ENCODE measurements at places on chromosomes 12 and 14.

DNA sequence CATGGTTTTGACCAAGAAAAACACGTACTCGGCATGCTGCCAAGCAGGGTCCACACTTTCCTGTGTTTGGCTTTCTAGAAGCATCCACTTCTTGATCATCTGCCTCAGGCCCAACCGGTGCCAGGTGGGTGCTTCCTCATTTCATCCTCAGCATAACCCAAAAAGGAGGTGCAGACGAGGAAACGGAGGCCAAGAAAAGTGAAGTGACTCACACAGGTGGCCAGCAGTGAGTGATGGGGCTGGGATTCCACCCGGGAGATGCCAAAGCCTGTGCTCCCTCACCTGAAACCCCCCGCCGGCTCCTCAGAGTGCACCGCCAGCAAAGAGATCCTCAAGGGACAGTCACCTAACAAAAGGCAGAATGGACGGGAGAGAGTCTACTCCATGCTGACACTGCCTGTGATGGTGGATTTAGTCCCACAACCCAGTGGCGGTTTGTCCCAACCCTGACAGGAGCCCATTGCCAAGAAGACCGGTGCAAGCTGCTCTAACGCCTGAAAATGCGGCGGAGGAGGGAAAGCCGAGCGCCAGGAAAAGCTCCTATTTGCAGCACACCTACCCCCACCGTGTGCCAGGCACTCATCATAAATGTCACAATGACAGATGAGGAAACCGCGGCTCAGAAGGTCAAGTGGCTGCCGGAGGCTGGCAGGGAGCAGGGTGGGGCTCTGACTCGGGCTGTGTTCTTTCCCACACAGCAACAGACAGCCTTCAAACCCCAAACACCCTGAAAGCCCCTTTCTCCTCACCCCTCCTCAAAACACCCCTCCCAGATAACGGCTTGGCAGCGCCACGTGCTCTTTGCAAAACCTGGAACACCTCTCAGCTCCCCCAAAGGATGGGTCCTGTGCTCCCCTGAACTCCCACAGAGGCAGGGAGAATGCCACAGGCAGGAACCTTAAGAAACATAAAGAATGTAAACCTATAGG lies 18.8 kb downstream of the BCL11B start:
- no peak for DNase-seq

DNA sequence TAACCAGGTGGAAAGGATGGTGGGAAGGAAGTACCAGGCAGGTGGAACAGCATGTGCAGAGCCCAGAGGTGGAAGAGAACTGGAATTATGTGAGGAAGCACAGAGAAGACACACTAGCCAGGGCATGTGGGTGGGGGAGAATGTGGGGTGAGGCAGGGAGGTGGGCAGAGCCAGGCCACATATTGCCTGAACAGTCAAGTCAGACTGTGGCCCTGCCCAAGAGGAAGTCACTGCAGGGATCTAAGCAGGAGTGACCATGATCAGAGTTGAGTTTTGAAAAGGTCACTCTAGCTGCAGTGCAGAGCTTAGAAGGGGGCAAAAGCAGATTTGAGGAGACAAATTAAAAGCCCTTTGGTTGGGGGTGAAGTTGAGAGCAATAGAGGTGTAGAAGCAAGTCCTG lies 114.0 kb upstream of the SLC38A2 start:
- no peak for DNase-seq

DNA sequence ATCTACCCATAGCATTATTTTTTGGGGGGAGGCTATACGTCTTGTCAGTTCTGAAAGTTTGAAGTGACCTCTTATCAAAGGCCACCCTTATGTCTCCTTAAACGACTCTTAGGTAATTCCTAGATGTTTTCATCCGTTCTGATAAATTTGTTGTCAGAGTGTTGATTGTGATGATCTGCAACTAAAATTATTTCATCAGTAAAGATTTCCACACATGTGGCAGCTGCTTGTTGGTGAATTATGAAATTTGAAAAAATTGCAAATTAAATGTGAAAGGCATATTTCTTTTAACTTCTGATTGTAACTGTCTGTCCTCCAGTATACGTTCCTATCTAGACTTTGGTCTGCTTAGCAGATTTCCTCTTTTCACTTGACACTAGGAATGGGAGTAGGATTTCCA lies 1.4 kb downstream of the ADIPOR2 start:
- DNase-seq = no peak

DNA sequence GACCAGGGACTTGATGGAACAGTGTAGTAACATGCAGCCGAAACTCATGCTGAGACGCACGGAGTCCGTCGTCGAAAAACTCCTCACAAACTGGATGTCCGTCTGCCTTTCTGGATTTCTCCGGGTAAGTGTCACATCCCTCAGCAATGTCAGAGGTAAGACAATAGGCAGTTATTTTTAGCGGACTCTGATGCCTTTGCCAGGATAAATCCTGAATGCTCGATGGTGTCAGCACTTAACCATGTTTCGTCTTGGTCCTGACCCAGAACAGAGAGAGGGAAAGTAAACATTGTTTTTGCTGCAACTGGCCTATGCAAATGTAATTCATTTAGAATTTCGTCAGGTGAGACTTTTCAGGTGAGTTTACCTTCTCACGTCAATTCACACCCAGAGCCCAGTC lies 112.3 kb downstream of the PLXNC1 start:
- no peak for DNase-seq

DNA sequence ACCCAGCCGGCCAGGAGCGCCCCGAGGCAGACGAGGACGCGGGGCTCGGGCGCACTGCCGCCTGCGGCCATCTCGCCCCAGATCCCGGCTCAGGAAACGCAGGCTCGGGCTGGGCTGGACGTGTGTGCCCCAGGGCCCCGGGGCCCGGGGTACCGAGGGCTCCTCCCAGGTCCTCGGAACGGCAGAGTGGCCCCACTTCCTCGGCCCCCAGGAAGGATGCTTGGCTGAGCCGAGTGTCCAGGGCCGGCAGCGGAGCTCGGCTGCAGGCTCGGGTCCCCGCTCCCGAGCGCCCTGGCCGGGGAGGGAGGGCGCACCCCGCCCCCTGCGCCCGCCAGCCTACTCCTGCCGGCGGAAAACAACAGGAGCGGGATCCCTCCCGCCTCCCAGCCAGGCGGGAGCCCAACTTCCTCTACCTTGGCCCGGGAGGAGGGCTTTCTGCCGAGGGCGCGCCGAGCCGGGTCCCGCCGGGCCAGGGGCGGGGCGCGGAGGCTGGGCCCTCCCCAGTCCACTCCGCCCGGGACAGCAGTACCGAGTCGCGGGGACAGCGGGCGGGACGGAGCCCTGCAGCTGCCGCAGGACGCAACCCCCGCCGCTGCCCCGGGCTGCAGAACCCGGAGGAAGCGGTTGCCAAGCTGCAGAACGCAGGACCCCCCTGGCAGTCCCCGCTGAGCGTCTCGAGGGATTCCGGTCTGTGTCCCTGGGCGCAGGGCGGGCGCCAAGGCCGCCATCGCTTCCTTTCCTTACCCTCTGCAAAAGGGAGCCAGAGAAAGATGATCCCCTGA lies at the start of gene VSIG10:
TSS of gene VSIG10 (minus strand) at position 411 of the 782 bp plus-strand sequence. CDS start at position 71, 340 bp downstream.
- no peak for DNase-seq

DNA sequence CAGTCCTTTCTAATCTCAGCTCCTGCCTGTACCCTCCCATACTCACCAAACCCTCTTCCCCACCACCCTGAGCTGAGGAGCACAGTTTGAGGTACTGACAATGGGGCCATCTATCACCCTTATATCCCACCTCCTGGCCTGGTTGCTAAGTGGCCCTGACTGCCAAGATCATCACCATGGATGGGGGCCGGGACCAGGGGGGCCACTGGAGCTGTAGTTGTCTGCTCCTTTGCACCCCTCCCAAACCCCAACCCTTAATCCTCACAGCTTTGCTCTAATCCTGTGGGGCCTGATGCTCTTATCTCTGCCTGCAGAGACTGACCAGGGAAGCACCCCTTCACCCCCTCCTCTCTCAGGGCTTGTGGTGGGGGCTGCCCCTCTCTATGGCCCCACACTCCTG lies 395 bp upstream of the GNB3 start:
- DNase-seq = no peak

- DNase-seq = no peak
Measured at GRCh38 chr14:61489932-61490331, 168.6 kb downstream of the PRKCH start.

GRCh38 chr12:62520361-62520760 lies 53.7 kb downstream of the MON2 start:
- no peak for DNase-seq

DNA sequence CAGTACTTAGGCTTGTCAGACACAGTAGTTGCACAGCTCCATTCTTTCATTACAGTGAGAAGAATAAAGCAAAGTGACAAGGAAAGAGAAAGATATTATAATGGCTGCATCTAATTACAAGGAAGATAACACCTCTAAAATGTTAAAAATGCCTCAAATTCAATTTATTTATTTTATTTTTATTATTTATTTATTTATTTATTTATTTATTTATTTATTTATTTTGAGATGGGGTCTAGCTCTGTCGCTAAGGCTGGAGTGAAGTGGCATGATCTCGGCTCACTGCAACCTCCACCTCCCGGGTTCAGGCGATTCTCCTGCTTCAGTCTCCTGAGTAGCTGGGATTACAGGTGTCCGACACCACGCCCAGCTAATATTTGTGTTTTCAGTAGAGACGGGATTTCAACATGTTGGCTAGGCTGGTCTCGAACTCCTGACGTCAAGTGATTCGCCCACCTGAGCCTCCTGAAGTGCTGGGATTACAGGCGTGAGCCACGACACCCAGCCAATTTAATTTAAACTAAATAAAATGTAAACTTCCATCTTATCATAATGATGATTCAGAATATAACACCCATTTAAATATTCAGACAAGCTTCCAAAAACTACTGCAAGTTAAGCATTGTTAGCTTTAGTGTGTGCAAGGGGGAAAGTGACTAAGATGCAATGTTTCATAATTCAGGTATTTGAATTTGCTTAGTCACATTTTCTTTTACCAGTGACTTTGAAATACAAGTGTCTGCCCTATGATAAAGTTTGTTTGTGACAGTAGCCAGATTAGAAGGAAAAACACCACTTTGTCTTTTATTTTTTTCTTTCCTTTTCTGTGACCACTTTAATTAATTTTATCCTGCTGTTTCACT lies 2.4 kb upstream of the CFAP54 start:
- DNase-seq = no peak
